ENCODE measurements at places on chromosomes 12 and 14.

GRCh38 chr12:53989227-53990113 lies 4.5 kb downstream of the HOXC10 start:
- DNase-seq, result no peak

DNA sequence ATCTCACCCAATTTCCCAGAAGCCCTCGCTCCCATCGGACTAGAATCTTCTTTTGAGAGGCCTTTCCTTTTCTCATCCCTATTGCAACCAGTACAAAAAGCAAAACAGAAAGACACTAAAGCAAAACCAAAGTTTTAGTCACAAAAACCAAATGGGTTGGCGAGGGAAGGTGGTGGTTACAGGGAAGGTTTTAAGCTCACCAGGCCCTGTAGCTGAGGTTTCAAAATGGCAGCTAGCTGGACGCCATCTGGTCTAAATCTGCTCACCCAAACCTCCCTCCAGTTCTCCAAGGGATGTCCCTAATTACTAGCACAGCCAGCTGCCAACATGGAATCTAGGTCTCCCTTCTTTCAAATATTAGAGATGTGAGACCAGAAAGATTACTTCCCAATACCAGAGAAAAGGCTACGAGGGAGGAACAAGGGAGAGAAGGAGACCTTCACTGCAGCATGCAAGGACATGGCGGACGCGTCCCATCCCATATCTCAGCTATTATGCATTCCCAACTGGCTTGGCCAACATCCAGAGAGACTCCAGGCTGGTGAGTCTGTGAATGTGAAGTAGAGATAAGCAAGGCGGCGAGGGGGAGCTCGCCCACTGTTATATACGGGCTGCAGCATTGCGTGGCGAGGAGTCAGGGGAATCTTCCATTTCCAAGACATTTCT lies 70.8 kb downstream of the DPF3 start:
- no peak for DNase-seq

GRCh38 chr14:57345106-57345505 lies 45.3 kb upstream of the NAA30 start:
- no peak for DNase-seq

DNA sequence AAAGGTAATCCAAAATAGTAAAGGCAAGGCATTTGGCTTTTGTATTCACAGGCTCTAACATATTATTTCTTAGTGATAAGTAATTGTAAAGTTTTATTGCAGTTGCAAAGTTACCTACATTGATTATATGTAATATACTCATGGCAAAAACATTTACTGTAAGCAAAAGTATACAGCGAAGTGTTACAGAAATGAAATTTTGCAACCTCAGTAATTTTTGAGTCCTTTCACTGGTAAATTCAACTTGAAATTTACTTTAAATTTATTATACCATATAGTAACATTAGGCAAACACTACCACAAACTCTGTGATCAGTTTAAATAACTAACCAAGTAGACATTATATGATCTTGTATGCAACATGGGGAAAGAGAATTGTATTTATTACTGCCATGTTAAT lies 89.0 kb downstream of the CDK17 start:
- no peak for DNase-seq

GRCh38 chr12:50929831-50930230 lies 22.5 kb upstream of the HIGD1C start:
- DNase-seq, result no peak

DNA sequence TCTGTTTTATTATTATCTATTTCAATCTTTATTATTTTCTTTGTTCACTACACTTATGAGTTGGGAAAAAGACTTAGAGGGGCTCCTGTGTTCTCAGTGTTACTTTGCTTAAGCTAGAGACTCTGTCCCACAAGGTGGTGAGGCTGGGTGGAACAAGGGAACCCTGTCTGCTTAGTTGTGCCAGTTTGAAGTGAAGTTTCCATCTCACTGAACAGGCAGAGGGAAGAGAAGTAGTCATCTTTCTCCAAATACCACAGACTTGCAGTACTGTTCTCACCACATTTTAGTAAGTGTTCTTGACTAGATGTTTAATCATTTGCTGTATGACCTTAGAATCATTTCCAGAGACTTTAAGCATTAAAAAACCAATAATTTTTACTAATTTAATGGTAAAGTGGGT lies 195.7 kb upstream of the NEDD1 start:
- DNase-seq, result no peak

DNA sequence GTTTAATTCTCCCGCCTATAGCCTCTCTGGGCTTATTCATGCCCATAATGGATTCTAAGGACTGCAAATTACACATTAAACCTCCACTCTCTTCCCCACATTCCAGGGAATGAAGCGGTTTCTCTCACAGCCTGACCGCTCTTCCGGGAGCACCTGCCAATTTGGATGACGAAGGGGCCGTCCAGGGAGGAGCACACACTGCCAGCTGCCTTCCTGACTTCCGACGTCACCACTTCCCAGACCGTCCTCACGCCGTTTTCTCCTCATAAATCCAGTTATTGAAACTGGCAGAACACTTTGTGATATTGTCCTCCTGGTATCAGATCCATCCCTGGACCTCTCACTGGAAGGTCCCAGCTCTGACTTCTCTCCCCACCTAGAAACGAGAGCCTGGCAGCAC lies 87.6 kb downstream of the GCH1 start:
- no peak for DNase-seq

Data from GM03348 (cell line).